Anterior cingulate cortex (tissue), 58 donors: ENCODE measurements at places on chromosomes 16 and 17.

DNA sequence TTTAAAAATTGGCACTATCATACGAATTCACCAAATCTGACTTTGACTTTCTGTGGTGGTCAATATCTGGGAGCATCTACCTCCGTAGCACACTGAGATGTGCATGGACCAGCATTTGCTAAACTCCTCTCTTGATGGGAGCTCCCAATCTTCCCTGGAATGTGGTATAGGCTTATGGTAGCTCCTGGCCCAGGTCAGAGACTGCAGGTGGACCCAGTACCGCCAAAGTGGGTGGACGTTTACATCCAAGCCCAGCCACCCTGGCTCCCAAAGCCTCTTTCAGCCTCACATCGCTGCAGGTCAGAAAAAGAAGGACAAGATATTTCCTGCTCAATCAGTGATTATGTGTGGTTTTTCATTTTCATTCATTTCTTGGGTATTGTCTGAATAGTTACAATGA is 43.1 kb upstream of the NKD1 start:
- DNase-seq: no peak

DNA sequence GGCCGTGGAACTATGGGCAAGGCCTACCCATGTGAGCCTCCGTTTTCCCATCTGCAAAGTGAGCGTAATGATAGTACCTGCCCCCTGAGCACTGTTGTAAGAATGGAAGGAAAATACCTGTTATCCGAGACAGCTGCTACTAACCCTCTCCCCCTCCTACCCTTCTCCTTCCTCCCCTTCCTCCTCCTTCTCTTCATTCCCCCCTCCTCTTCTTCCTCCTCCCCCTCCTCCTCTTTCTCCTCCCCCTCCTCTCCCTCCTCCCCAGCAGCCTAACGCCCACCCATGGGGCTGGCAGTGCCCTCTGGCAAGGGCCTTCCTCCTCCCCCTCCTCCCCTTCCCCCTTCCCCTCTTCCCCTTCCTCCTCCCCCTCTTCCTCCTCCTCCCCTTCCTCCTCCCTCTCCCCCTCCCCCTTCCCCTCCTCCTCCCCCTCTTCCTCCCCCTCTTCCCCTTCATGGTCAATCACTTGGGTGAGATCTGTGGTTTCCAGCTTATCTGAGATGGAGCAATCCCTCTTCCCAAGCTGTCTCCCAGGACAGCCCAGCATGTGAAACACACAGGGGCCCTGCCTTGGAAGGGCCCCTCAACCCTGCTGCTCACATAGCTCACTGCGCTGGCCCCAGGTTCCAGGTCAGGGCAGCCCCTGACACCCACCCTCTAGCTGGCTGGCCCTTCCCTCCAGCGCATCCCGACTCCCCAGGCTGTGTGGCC is 6.4 kb downstream of the ZFPM1 start:
- DNase-seq: no peak

- DNase-seq: no peak
Measured at GRCh38 chr16:49487746-49488145, 114.1 kb downstream of the C16orf78 start.

DNA sequence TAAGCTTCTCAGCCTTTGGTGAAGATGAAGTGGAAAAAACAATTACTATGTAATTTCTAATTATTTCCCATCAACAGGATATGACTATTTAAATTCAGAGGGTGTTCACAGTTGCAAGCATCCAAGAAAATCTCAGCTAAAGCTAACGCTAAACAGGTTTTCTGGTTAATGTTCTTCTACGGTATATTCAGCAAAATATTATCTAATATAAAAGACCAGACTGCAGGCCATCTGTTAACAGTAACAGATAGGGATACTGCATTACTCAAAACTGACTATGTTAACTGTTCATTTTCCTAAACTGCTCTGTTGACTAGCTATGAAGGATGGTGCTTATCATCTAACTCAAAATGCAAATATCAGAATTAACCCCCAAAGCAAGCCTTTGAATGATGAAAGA is 32.8 kb downstream of the GLG1 start:
- DNase-seq: no peak

DNA sequence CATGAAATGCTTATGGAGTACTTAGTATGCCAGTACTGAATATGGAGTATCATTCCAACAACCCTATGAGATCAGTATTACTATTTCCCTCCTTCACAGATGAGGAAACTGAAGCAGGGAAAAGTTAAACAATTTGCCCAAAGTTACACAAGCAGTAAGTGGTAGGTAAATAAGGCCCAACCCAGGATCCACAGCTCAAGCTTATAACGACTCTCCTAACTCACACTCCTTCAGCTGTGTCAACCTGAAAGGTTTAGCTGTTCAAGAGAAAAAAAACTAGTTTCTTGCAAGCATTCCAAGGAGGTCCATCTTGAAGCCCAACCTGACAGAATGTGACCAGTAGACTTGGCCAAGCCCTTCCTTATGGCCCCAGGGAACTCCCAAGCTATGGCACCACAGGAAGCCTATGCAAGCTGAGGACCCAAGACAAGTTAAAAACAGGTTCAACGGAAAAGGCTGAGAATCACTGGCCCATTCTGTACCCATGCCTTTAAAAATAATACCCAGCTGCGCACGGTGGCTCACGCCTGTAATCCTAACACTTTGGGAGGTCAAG is 6.5 kb downstream of the CRK start:
- no peak for DNase-seq

GRCh38 chr17:49610883-49611584 is 35.4 kb downstream of the NXPH3 start:
- DNase-seq: no peak

- DNase-seq: no peak
Measured at GRCh38 chr17:57939797-57940196, 15.4 kb downstream of the CUEDC1 start.
